ENCODE measurements at places on chromosomes 16 and 17. TPM values are rescaled to one million over a fixed set of nuclear protein-coding genes. Genes with fewer than 3 reads are reported as not detected.
A peak's percentile ranks its signal among the peaks of the same experiment; 100 is the strongest.

GRCh38 chr16:87295259-87295658 is 21.9 kb downstream of the C16orf95 start:
- DNase-seq, result no peak
- H3K36me3 ChIP-seq, result no peaks in the 10 kb centered on the region
- no peaks in the 10 kb centered on the region for H3K27me3 ChIP-seq
- no peak overlapping the region for H3K27ac ChIP-seq
- no peak overlapping the region for H3K4me3 ChIP-seq

TEKT1 gene
- total RNA-seq, result 9.7 TPM

- H3K36me3 ChIP-seq, result peaks cover 50% of the 10 kb centered on the region
- H3K27ac ChIP-seq, result no peak overlapping the region
- DNase-seq, result no peak
- no peak overlapping the region for H3K4me3 ChIP-seq
These were observed 60.9 kb downstream of the KLHDC4 start for GRCh38 chr16:87704754-87705353.

GRCh38 chr17:78953356-78954350 is 26.1 kb downstream of the LGALS3BP start:
- H3K27ac ChIP-seq, result no peak overlapping the region
- no peaks in the 10 kb centered on the region for H3K4me1 ChIP-seq
- H3K36me3 ChIP-seq, result no peaks in the 10 kb centered on the region
- no peaks in the 10 kb centered on the region for H3K27me3 ChIP-seq
- H3K4me3 ChIP-seq, result no peak overlapping the region
- DNase-seq, result no peak

KRTAP9-1 gene
- not detected for total RNA-seq

CCR7 gene
- 2.2 TPM for total RNA-seq

DNA sequence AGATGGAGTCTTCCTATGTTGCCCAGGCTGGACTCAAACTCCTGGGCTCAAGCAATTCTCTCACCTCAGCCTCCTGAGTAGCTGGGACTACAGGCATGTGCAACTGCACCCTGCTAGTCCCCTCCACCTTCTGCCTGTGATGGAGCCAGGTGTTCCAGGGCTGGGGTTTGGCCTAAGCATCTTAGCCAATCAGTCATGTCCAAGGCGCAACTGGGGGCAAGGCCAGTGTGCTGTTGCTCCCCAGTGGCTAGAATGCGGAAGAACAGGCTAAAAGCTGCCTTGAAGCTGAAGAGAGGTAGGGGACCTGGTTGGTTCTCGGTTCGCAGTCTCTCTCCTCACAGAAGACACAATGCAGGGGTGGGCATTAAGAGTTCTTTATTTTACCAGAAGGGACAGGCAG is 18.6 kb downstream of the FLOT2 start:
- no peaks in the 10 kb centered on the region for H3K4me1 ChIP-seq
- no peak overlapping the region for H3K27ac ChIP-seq
- no peaks in the 10 kb centered on the region for H3K27me3 ChIP-seq
- H3K4me3 ChIP-seq, result no peak overlapping the region
- DNase-seq, result no peak
- H3K36me3 ChIP-seq, result peaks cover 63% of the 10 kb centered on the region

- no peak overlapping the region for H3K4me3 ChIP-seq
- no peaks in the 10 kb centered on the region for H3K36me3 ChIP-seq
- no peaks in the 10 kb centered on the region for H3K4me1 ChIP-seq
- H3K27ac ChIP-seq, result no peak overlapping the region
- H3K27me3 ChIP-seq, result no peaks in the 10 kb centered on the region
These were observed 144.5 kb downstream of the CDH11 start for GRCh38 chr16:64977206-64977920.

TRPV3 gene
- total RNA-seq, result 0.68 TPM

DNA sequence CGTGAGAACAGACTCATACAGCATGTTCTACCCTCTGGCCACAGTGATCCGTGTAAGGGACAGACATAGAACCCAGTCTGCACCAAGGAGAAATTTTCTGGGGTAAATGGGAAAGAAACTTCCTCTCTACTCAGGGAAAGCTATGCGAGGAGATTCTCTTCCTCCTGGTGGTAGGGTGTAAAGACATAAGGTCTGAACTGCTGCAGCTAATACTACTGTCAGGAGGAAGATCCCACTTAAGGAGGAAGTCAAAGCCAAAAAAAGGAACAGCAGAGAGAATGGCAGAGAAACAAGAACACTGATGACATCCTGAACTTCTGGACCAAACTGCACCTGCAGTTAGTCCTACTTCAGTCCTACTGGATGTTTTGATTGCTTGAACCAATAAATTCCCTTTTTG is 7.1 kb upstream of the TM4SF5 start:
- DNase-seq, result no peak
- H3K4me3 ChIP-seq, result no peak overlapping the region
- peaks cover 8% of the 10 kb centered on the region for H3K4me1 ChIP-seq
- H3K27me3 ChIP-seq, result no peaks in the 10 kb centered on the region
- H3K36me3 ChIP-seq, result no peaks in the 10 kb centered on the region
- peak overlapping the region; percentile 46 for H3K27ac ChIP-seq

- no peaks in the 10 kb centered on the region for H3K27me3 ChIP-seq
- no peak overlapping the region for H3K4me3 ChIP-seq
- no peaks in the 10 kb centered on the region for H3K4me1 ChIP-seq
- DNase-seq, result no peak
These were observed 595.4 kb downstream of the MAF start for GRCh38 chr16:79005096-79005495.

DNA sequence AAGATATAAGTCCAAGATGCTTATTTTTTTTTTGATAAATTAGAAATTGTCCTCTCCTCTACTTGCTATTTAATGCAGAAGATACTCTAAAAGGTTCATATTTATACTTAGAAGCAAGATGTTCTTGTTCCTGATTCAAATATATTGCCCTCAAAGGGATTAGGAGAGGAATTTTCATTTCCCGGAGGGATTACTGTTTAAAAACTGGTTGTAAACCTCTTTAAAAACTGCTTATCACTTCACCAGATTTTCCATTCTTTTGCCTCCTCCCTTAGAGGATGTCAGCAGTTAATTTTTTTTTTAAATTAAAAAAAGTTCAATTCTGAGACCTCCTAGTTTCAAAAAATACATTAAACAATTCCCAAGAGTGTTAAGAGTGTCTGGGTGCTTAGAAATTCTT is 2.8 kb downstream of the TENT4B start:
- DNase-seq, result no peak
- no peaks in the 10 kb centered on the region for H3K27me3 ChIP-seq
- H3K4me3 ChIP-seq, result peak overlapping the region; percentile 72
- H3K4me1 ChIP-seq, result peaks cover 34% of the 10 kb centered on the region
- no peak overlapping the region for H3K27ac ChIP-seq
- H3K36me3 ChIP-seq, result no peaks in the 10 kb centered on the region
